ENCODE measurements at places on chromosomes 1 and 21.

DNA sequence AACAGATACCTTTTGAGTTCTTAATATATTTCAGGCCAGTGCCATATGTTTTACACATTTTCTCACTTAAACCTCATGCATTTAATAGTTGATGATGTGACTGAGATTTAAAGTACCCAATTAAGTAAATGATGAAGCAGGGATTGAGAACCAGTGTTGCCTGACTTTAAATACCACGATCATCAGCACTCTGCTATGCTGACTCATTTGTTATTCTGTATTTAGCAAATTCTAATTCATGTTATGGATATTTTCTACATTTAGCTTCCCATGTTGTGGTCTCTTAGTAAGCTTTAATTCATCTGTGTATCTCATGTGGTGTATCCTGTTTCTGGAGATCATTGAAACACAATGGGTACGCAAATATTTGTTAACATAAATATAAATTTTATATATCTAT, 363.0 kb downstream of the PTBP2 start:
- DNase-seq: no peak

- no peak for DNase-seq
Measured at GRCh38 chr1:165055581-165055980, 300.9 kb downstream of the LMX1A start.

- no peak for DNase-seq
Measured at GRCh38 chr1:182715531-182715930, 31.1 kb upstream of the RGS8 start.

GRCh38 chr1:87318056-87318650, 10.5 kb upstream of the LMO4 start:
- DNase-seq: no peak

DNA sequence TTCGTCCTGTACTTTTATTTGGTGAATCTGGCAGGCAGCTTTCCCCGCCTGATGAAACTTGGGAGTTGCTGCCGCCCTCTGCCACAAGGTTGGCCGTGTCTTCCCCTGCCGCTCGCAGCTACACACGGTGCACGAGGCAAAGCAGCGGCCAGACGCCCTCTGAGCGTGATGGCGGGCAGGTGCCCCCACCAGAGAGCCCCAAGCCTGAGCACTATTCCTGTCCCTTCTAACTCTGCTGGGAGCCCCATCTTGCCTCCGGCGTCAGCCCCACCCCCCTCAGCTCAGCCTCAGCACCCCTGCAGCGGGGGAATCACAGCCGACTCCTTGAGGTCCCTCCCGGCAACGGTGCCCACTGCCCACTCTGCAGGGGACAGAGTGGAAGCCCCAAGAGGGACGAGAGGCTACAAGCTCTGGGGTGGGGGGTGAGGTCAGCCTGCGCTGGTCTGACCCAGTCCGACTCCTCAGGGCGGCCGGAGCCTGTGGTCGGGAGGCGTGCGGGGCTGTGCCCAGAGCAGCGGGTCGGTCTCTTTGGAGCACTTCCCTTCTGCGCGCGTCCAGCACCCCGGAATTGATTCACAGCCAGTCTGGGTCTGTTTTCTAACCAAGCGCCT, 41.3 kb downstream of the RIPK4 start:
- no peak for DNase-seq

- DNase-seq: no peak
Measured at GRCh38 chr1:204373911-204374310, 14.2 kb upstream of the PLEKHA6 start.

GRCh38 chr1:180691322-180691913, 59.6 kb downstream of the XPR1 start:
- DNase-seq: no peak

DNA sequence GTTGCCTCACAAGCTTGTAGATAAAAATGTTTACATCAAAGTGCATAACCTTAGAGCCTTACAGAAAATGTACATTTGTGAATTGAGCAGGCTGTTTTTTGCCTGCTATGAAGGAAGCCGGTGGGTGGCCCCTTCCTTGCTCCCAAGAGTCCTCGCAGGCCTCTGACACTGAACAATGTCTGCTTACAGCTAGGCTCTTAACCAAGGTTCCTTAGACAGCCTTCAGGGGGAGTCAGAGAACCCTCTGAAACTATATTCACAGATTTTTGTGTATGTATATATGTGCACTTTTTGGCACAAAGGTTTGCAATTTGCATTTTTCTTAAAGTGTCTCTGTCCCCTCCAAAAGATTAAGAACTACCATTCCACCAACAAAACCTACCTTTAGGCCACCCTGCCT, 282.6 kb downstream of the BARHL2 start:
- peak; percentile 50 for DNase-seq

DNA sequence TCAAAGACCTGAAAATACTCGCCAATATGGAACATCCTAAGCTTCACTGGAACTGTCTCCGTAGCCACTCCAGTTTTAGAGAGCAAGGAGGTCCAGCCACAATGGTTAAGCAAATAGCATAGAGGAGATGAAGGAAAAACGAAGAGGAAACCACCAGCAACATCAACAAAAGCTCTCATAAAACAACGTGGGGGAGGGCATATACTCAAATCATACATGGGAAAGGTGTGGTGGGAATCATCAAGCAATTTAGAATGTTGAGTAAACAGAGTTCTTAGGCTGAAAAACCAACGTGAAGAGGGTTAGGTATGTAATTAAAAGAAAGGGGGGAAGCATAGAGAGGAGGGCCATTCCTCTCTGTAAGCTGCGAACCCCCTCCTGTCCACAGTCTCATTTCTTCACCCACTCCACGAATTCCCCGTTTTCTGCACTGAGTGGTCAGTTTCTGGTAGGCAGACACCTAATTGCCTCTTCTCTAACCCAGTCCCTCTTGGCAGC, 1.0 kb downstream of the TMEM59 start:
- DNase-seq: no peak

- no peak for DNase-seq
Measured at GRCh38 chr1:57572016-57572415, 148.2 kb upstream of the DAB1 start.
